ENCODE measurements at places on chromosomes 4 and X. TPM values are rescaled to one million over a fixed set of nuclear protein-coding genes. Genes with fewer than 3 reads are reported as not detected.

The TMEM192 gene
- 10.0 TPM for total RNA-seq

DNA sequence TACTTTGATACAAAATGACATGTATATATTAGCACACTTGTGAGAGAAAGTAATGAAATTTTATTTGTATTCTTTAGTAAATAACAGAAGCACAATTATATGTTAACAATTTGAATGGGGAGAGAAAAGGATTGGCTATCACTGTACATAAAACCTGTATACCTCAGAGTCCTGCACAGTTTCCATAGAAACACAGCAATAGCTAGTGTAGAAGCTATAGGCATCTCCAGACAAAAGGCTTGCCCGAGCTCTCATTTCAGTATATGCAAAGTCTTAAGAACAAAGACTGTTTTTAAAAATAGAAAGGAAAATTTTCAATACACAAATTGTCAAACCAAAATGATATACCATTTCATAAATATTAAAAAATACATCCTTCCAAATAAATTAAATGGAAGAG is 38.5 kb downstream of the GPM6A start:
- no peak for DNase-seq

The ZNF630 gene
- total RNA-seq, result 0.33 TPM

The HELT gene
- total RNA-seq, result not detected

The SH3RF1 gene
- total RNA-seq, result 0.68 TPM

DNA sequence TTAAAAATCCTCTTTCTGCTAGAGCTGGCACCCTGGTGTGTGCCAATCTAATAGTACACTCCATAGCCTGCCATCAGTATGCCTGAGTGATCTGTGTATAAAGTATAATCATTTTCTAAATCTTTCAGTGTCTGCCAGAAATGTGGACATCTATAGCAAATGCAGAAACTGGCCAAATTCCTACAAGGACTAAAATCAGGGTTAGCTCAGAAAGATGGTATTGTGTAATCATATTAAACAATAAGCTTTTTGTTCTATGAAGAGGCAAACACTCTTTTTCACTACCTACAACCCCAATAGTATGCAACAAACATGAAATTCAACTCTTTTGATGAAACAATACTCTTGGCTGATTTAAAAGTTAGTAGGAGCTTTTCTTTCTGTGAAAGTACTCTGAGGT is 7.7 kb upstream of the TXLNG start:
- DNase-seq, result no peak

The RHOH gene
- 107 TPM for total RNA-seq

- DNase-seq, result no peak
Observed at GRCh38 chr4:176467001-176467400, 147.2 kb downstream of the SPCS3 start.

- no peak for DNase-seq
Observed at GRCh38 chr4:9845791-9846493, 64.5 kb downstream of the DRD5 start.

GRCh38 chr4:85964298-85964697 is 395.6 kb downstream of the MAPK10 start:
- no peak for DNase-seq

- no peak for DNase-seq
Observed at GRCh38 chr4:174707902-174708301, 121.1 kb downstream of the GLRA3 start.

GRCh38 chrX:130485870-130486269 is 84.1 kb downstream of the RBMX2 start:
- DNase-seq, result no peak
